Fibroblast of mammary gland (primary cell): ENCODE measurements at places on chromosomes 6 and 20.

DNA sequence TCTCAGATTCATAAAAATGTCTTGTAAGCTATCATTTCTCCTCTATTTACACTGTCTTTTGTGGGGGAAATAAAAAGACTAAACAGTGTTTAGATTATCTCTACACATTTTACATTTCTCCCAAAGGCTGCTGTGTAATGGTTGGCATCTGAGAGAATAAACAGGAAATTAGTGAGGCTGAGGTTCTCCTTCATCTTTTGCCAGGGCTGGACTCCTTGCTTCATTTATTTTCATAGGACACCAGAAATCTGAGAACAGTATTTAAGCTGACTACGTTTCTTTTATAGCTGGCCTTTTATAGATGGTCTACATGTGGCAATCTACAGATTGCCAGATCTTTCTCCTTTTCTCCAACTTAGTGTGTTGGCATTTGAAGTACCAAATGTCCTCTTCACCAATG lies 41.5 kb downstream of the PLCB4 start:
- no peak for DNase-seq

GRCh38 chr6:39452306-39453145 lies 130.0 kb upstream of the KCNK16 start:
- peak; percentile 64 for DNase-seq

DNA sequence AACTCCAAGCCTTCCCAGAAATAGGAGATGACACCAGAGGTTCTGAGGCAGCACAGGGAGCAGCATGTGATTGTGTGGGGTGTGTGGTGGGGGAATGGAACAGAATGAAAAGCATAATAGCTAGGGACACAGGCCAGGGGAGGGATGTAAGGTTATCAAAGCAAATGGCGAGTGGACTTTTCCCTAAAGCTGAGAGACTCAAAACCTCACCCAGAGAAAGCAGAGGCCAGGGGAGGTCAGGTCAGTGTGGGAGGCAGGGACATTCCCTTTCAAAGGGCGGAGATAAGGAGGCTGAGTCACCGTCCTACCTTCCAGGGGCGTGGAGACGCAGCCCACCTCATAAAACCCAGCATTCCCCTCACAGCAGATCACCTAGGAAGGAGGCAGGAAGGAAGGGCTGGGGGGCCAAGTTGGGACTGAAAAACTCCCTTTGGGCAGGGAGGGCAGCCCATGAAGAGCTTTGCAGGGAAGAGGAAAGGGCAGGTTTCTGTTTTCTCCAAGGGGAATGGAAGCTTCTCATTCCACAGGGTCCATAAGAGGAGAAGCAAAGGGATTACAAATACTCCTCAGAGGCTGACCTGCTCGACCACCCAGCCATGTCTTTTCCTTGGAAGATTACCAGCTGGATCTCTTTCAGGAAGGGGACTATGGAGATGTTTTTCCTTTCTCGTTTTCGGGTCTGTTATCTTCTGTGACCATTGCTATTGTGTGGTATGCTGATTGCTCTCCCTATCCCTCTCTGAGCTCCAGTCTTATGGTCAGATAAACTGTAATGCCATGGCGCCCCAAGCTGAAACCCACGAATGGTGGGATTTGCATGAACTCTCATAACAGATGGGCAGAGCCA lies 9.6 kb upstream of the LY6G5C start:
- no peak for DNase-seq

DNA sequence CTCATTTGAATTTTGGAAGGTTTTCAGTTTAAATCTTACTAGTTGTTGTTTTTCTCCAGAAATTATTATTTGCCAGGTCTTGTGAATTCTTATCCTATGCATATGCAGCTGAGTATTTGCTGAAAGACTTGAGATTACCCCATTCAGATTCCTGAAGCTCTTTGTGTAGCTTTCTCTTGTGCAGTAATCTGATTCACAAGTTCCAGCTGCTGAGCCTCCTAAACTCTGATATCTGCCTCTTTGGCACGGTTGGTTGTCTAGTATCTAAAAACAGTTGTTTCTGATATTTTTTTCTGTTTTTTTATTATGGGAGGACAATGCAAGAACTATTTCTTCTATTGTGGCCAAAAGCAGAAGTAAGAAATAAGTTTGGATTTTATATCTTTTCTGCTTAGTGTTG lies 863.9 kb upstream of the MANEA start:
- DNase-seq: no peak

- DNase-seq: no peak
These were observed 12.0 kb downstream of the LRP11 start for GRCh38 chr6:149852180-149852579.

- DNase-seq: peak; percentile 77
These were observed 292.7 kb downstream of the ESR1 start for GRCh38 chr6:152100183-152100618.

DNA sequence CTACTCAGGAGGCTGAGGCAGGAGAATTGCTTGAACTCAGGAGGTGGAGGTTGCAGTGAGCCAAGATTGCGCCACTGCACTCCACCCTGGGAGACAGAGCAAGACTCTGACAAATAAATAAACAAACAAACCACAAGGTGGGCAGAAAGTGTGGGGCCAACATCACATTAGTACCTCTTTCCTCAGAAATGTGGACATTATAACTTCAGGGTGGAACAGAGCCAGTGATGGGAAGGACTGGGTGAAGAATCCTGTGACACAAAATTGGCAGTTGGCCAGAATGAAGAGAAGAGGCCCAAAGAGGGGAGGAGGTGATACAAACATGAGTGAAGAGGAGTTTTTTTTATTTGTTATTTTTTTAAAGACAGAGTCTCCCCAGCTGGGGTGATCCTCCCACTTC lies 50.6 kb downstream of the NUP153 start:
- peak; percentile 14 for DNase-seq

GRCh38 chr20:34985461-34986310 lies 30.0 kb downstream of the MYH7B start:
- no peak for DNase-seq

GRCh38 chr6:164133095-164133494 lies 718.6 kb downstream of the QKI start:
- DNase-seq: peak; percentile 20

DNA sequence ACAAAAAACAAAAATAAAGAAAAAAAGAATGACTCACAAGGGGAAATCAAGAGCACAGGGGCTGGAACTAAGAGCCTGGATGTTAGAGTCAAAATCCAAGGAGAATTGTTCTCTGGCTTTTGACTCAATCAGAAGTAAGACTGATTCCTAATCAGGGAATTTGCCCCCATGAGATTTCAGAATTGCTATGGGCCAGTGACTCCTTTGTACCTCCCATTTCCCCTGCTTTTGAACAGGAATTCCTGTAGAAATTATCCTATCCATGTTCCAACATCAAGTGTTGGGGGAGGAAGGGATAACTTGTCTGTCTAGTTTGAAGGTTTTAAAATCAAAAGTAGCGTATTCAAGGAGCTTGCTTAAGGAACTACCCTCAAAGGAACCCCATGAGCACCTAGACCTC lies 396.7 kb downstream of the CDC5L start:
- no peak for DNase-seq

GRCh38 chr20:62354031-62354808 lies 12.9 kb downstream of the LAMA5 start:
- DNase-seq: no peak

DNA sequence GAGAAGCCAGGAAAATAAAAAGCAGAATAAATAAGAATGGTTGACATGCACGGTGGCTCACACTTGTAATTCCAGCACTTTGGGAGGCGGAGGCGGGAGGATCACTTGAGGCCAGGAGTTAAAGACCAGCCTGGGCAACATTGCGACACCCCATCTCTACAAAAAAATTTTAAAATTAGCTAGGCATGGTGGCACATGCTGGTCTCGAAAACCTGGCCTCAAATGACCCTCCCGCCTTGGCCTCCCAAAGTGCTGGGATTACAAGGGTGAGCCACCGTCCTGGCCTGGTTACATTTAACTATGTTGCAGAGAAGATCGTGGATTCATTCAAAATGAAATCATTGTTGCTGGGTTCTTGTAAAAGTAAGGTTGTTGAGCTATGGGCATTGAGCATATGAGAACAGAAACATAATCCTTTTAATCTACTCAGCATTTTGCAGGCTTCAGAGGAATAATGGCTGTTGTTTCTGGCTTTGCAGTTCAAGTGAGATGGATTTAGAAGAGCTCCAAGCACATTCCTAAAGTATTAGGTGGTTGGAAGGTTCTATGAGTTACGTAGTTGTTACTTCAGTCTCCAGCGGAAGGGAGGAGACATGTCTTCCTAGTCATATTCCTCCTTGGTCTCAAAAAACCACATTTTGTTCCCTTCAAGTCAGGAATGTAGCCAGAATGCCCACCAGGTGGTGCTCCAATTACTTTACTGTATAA lies 45.6 kb upstream of the RAB23 start:
- DNase-seq: peak; percentile 99

GRCh38 chr6:90219209-90219985 lies 77.2 kb downstream of the BACH2 start:
- DNase-seq: peak; percentile 96

GRCh38 chr20:31758521-31758920 lies 19.4 kb downstream of the TPX2 start:
- DNase-seq: no peak

DNA sequence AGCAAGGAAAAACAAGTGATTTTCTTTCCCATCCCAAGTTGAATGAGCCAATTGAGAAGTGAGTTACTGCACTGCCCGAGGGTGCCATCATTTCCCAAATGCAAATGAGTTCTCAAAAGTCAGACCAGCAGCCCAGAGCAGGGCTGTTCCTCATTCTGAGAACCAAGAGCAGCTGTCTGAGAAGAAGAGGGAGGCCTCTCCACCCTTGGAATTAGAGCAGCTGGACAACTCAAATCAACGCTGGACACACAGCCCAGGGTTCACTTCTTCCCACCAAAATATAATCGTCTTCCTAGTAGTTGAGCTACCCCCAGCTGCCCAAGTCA lies 4.6 kb upstream of the PREX1 start:
- DNase-seq: no peak

- DNase-seq: no peak
These were observed 30.9 kb upstream of the TGM6 start for GRCh38 chr20:2349801-2350200.

GRCh38 chr6:42744351-42744893 lies 1.5 kb downstream of the TBCC start:
- DNase-seq: no peak

DNA sequence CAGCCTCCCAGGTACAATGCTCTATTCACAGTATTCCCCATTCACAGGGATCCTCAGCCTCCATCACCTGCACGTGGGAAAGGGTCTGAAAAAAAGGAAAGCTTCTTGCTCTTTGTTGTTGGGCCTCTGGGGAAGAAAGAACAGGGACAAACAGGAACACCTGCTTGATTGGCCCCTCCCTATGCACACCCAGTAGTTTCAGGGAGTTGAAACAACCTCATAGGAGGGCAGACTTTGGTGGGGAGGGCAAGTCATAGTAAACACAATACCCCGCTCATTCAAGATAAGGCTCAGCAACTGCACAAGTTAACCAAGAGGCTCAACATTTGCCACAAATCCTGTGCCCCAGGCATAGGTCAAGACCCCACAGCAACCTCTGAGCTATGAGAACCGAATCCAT lies 1.7 kb downstream of the GHRH start:
- DNase-seq: no peak

- peak; percentile 74 for DNase-seq
These were observed 827.7 kb downstream of the MAFB start for GRCh38 chr20:39861381-39861780.

DNA sequence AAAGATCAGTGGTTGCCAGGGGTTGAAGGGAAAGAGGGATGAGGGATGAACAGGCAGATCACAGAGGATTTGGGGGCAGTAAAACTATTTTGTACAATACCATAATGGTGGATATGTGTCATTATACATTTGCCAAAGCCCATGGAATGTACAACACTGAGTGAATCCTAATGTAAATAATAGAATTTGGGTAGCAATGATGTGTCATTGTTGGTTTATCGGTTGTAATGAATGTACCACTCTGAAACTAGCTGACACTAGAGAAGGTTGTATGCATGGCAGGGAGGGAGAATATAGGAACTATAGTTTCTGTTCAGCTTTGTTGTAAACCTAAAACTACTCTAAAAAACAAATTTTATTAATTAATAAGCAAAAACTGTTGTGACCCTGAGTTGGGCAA lies 17.8 kb upstream of the ASF1A start:
- peak; percentile 39 for DNase-seq

- DNase-seq: no peak
These were observed 122.0 kb upstream of the BMP5 start for GRCh38 chr6:55997223-55997874.

- DNase-seq: no peak
These were observed 222.5 kb upstream of the LRFN2 start for GRCh38 chr6:40809627-40810026.

GRCh38 chr6:42710316-42710715 lies 12.1 kb downstream of the PRPH2 start:
- DNase-seq: no peak

DNA sequence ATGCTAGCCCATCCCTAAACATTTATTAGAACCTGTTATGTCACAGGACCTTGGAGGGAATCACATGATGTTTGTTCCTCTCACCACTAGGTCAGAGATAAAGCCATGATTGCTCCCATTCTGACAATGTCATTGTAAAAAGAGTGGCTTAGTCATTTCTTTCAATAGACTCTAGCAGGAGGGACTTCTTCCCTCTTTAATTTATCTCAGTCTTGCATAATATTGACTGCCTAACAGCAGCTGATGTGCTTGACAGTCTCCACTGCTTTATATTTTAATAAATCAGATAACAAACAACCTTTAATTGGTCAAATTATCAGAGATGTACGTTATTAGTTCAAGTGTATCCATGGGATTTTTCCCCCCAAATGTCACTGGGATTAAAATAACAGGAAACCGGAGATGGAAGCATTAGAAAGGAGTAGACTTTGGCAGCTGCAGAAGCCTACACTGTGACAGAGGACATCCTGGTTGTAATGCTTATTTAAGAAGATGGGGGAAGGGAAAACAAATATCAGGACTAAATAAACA lies 39.6 kb downstream of the LAMA4 start:
- DNase-seq: no peak

GRCh38 chr6:3352678-3353077 lies 93.9 kb downstream of the PSMG4 start:
- no peak for DNase-seq

- DNase-seq: peak; percentile 55
These were observed 6.4 kb downstream of the TIAM2 start for GRCh38 chr6:155001482-155001881.
